ENCODE measurements at places on chromosomes 2 and 18. TPM values are rescaled to one million over a fixed set of nuclear protein-coding genes. Genes with fewer than 3 reads are reported as not detected.
A peak's percentile ranks its signal among the peaks of the same experiment; 100 is the strongest.

Gene GPR55
- 0.63 TPM for polyA plus RNA-seq

Gene LCLAT1
- polyA plus RNA-seq, result 16.7 TPM

Gene PUS10
- polyA plus RNA-seq, result 17.8 TPM

Gene SLC4A3
- 3.3 TPM for polyA plus RNA-seq

Gene CWC22
- 27.3 TPM for polyA plus RNA-seq

Gene C18orf32
- polyA plus RNA-seq, result 48.8 TPM

DNA sequence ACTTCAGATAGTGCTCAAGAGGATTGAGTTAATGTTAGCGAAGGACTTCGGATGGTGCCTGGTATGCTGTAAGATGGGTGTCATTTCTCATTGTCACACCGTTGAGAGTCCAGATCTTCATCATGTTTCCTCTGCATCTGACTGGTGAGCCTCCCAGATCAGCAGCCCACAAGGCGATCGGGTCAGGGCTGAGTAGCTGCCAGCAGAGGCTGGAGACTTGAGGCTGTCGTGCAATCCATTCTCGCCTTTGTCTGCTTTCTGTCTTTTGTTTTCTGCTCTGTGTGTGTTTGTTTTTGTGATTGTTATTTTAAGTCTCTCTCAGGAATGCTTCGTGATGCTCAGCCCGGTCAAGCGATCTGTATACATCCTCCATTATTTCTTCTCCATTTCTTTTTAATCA lies 95.8 kb downstream of the TGOLN2 start:
- H3K4me3 ChIP-seq, result no peak overlapping the region
- no peaks in the 10 kb centered on the region for H3K4me1 ChIP-seq
- no peak overlapping the region for H3K27ac ChIP-seq

- no peaks in the 10 kb centered on the region for H3K4me1 ChIP-seq
- H3K27me3 ChIP-seq, result no peaks in the 10 kb centered on the region
- no peak overlapping the region for H3K4me3 ChIP-seq
- DNase-seq, result no peak
- H3K36me3 ChIP-seq, result no peaks in the 10 kb centered on the region
Observed at GRCh38 chr18:78902795-78903435, 76.7 kb upstream of the SALL3 start.

- H3K27me3 ChIP-seq, result no peaks in the 10 kb centered on the region
- H3K27ac ChIP-seq, result no peak overlapping the region
- no peak overlapping the region for H3K4me3 ChIP-seq
- DNase-seq, result no peak
Observed at GRCh38 chr2:12051831-12052230, 305.4 kb downstream of the LPIN1 start.

DNA sequence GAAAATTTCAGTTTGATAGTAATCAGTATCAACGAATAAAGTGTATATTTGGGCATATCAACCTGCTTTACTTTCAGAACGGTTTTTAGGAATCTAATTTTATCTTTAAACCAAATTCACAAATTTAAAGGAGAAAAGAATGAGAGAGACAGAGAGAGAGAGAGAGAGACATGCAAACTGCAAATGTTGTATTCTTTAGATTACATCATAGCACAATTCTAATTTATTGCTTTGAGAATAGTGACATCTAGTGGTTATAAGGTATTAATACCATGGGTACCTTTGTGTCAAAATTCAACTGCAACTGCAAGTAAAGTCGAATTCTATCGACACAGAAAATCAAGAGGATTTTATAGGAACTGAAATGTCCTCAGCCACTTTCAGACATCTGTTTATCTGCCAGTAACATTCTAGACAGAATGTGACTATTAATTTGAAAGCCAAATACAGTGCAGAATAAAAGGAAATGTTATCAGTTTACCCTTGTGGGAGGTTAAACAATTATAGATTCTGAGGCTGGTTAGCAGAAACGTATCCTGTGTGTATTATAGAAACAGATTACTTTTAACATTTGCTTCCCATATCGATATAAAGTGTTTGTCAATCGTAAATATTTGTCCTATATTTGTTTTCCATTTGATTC lies 529.8 kb upstream of the VRK2 start:
- no peaks in the 10 kb centered on the region for H3K4me1 ChIP-seq
- H3K4me3 ChIP-seq, result no peak overlapping the region
- no peaks in the 10 kb centered on the region for H3K27me3 ChIP-seq
- DNase-seq, result peak; percentile 18
- H3K36me3 ChIP-seq, result no peaks in the 10 kb centered on the region
- H3K27ac ChIP-seq, result no peak overlapping the region

- H3K4me1 ChIP-seq, result no peaks in the 10 kb centered on the region
- H3K36me3 ChIP-seq, result peaks cover 25% of the 10 kb centered on the region
- no peak overlapping the region for H3K27ac ChIP-seq
- H3K4me3 ChIP-seq, result no peak overlapping the region
Observed at GRCh38 chr18:58947136-58947732, 82.6 kb downstream of the ZNF532 start.

GRCh38 chr2:495745-496275 lies 181.4 kb downstream of the TMEM18 start:
- H3K4me3 ChIP-seq, result no peak overlapping the region
- no peaks in the 10 kb centered on the region for H3K4me1 ChIP-seq
- no peak for DNase-seq

DNA sequence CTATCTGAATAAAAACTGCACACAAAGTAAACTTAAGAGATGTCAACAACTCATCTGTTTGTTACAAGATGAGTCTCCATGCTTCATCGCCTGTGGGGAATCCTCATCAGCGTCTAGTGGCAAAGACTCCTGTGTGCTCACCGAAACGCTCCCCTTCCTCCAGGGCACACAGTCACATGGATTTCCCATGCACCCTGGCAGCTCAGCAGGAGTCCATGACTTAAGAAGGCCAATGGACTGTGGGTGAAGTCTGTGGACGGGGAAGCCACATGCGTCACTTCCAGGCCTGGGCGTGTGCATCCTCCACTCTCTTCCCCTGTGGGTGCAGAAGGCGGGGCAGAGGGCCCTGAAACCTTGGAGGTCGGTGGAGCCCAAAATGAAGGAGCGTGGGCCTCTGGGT lies 41.1 kb downstream of the ID2 start:
- H3K4me3 ChIP-seq, result no peak overlapping the region
- no peaks in the 10 kb centered on the region for H3K4me1 ChIP-seq

- no peaks in the 10 kb centered on the region for H3K36me3 ChIP-seq
- peak; percentile 4 for DNase-seq
- H3K4me3 ChIP-seq, result no peak overlapping the region
- H3K4me1 ChIP-seq, result no peaks in the 10 kb centered on the region
- H3K27ac ChIP-seq, result no peak overlapping the region
Observed at GRCh38 chr2:135245071-135245470, 193.0 kb downstream of the RAB3GAP1 start.

DNA sequence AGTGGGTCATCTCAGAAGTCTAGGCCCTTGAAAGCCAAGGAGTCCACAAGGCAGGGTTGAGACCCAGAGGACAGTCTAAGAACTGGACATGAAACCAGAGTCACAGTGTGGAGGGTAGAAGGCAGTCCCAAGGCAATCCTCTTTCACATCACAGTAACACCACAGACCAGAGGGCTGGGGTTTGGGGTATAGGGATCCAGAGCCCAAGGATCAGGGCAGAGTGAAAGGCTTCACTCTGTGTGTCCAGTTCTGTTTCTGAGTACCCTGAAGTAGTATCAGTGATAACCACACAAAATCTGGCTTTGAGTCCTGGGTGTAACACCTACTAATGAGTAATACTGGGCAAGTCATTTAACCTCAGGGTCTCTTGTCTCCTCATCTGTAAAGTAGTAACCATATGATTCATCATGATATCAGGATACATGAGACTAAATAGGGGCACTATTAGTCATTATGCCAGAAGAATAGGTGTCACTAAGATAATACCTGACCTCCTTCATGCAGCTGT lies 91.0 kb downstream of the ICA1L start:
- H3K4me3 ChIP-seq, result no peak overlapping the region
- peaks cover 10% of the 10 kb centered on the region for H3K36me3 ChIP-seq
- no peaks in the 10 kb centered on the region for H3K4me1 ChIP-seq
- no peak for DNase-seq
- H3K27ac ChIP-seq, result no peak overlapping the region
- no peaks in the 10 kb centered on the region for H3K27me3 ChIP-seq

- peaks cover 5% of the 10 kb centered on the region for H3K36me3 ChIP-seq
- no peaks in the 10 kb centered on the region for H3K27me3 ChIP-seq
- H3K4me3 ChIP-seq, result peak overlapping the region; percentile 75
- no peak for DNase-seq
- peak overlapping the region; percentile 83 for H3K27ac ChIP-seq
Observed at GRCh38 chr2:224586127-224586695, 1.0 kb upstream of the CUL3 start.

DNA sequence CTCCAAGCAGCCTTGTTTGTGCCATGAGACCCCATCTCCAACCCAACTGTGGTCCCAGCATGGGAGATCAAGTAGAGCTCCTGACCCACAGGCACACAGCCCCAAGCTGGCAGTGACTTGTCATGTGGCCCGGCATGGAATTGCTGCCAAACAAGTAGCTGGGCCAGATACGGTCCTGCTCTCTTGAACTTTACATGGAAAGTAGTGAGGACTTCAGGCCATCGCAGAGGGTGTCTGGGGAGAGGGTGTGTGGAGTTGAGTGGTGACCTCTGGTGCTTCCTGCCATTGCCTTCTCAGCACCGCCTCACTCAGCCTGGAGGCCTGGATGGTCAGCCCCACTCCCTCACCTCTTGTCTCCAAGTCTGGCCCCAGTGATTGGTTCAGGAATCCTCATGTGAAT lies 10.9 kb upstream of the SLC4A3 start:
- no peak for DNase-seq
- peaks cover 2% of the 10 kb centered on the region for H3K27me3 ChIP-seq
- no peak overlapping the region for H3K4me3 ChIP-seq
- H3K4me1 ChIP-seq, result no peaks in the 10 kb centered on the region

All from large intestine (tissue), 12 donors.